ENCODE measurements at places on chromosomes 4 and X.

- DNase-seq = no peak
These were observed 729 bp downstream of the GSX2 start for GRCh38 chr4:54100595-54101189.

DNA sequence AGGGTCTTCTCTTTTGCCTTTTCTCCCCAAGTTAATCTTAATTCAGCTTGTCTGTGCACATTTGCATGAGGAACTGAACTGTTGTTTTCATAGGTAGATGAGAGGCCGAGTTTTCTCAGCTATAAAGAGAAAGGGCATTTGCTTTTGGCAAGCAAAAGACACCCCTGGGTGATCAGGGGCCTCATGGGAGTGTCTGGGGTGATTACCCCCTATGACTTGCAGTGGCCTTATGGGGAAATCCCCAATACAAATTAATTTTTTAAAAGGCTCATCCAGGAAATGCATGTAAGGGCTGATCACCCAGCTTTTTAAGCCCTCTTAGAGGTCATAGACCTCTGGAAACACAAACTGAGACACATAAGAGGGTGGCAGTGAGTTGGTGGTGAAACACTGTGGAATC is 56.4 kb upstream of the HMX1 start:
- DNase-seq = no peak

GRCh38 chr4:184439856-184440594 is 34.3 kb downstream of the IRF2 start:
- peak; percentile 55 for DNase-seq

- DNase-seq = no peak
These were observed 169.9 kb downstream of the SLIT2 start for GRCh38 chr4:20421603-20421985.

DNA sequence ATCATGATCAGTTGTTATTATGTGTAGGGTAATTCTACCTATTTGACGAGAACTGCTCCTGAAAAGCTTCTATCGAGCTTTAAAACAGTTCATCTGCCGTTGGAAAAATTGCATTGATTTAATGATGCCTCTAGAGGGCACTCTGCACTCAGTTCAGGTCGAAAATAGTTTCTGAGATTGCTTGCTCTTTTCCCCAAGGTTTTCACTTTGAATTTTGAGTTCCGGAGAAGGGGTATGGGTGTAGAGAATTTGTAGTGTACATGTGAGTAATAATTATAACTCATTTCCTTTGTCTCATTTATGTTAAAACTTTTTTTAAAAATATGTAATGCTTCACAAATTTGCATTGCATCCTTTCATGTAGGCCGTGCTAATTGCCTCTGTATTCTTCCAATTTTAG is 28.4 kb upstream of the TNIP3 start:
- DNase-seq = no peak

- DNase-seq = no peak
These were observed 14.3 kb downstream of the ALPK1 start for GRCh38 chr4:112311516-112311915.

DNA sequence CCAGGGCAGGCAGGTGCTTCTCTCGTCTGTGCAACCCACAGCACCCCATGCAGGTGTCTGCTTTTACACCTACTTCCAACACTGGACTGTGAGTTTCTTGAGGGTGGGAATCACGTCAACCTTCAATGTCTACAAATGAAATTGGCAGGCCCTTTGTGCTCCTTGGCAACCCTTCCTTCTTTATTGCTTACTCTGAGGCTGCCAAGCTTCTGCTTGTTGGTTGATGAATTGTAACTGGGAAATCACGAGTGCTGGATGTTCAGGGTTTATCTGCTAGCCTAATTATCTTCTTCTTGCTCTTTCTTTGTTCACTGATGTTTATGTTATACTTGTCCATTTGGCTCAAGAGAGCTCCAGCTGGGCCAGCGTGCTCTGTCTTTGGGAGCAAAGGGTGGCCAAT is 2.5 kb upstream of the DGAT2L6 start:
- no peak for DNase-seq

DNA sequence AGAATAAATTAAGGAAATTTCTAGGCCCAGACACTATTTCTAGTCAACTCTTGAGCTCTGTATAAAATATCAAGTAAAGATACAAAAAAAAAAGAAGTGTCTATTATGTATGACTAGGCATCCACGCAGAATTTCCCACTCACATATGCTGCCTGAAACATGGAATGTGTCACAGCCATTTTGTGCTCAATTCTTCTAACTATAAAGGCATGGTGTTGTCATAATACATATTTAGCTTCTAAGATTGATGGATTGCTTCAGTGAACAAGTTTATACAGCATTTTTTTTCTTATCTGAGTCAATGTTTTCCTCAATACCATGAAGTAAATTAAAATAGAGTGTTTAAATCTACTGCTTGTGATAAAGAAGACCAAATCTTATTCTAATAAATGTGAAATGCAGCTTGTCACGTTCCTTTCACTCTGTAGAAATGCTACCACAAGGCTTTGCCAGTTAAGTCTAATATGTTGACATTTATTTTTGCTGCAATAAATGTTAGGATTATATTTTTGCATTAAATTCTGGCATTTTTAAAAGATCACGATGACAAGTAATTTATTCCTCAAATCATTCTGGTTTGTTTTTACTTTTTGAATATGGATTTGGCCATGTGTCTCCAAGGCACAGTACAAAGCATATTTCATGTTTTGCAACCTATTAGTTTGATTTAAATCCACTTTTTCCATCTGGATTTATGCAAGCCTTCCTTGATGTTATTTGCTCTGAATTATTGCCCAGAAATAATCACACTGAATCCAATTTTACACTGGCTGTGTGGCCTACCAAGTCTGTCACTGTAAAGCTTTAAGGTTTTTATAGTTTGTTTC is 1829.0 kb upstream of the PCDH7 start:
- DNase-seq = no peak

DNA sequence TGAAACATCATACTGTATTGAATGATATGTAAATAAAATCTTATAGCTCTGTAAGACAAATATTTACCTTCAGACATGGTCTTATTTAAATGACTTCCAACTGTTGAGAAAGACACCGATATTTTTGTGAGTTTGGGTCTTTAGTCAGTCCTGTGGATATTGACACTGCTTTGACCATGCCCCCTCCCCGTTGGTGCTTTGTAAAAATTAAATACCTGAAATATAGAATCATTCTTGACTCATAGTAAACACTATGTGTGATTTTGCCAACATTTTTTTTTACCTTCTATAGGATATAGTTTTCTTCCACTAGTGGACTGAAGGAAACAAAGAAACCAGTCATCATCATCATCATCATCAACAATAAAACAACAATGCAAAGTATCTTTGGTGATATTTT is 114.3 kb upstream of the HS3ST1 start:
- no peak for DNase-seq

- DNase-seq = no peak
These were observed 14.1 kb upstream of the SYTL4 start for GRCh38 chrX:100745806-100746537.

DNA sequence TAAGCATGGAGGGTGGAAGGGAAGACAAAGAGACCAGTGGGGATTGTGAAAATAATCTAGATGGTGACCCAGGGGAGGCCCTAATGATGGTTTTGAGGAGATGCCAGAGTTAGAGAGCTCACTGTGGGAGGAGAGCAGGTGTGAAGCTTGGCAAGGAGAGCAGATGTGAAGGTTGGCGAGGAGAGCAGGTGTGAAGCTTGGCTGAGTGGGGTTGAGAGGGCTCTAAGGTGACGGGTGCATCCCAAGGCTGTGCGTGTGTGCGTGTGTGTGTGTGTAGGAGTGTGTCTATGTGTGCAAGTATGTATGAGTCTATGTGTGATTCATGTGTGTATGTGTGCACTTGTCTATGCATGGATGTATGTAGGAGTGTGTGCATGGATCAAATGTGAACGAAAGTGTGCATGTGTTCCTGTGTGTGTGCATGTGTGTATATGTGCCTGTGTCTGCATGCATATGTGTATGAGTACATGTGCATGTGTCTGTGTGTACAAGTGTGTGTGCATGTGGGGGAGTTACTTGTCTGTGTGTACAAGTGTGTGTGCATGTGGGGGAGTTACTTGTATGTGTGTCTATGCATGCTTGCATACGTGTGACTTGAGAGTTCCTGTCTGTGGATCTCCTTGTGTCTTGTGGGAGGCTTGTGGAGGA is 72.0 kb downstream of the EVC start:
- no peak for DNase-seq

DNA sequence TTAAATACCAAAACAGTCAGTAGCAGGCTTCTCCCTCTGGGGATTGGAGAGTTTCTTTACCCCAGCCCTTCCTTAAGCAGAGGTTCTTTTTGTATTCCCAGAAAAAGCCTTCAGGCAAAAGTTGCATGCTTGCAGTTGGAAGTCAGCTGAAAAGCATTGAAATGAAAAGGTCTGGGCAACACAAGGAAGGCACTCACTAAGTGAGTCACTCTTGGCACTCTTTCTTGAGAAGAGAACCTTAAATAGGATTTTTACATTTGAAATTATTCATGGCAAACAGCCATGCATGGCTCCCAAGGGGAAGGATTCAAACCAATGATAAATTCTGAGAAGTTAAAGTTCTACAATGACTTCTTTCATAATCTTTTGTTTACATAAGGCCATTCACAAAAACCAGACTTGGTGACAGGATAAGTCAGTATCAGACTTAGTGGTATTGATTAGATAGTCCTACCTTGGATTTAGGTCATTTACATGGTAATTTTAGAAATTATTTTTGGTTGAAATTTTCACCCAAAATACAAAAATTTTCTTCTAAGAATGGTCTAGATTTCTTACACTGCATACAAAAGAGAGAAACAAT is 2068.9 kb downstream of the PCDH7 start:
- peak; percentile 69 for DNase-seq

GRCh38 chr4:158374318-158374717 is 147.4 kb upstream of the RXFP1 start:
- DNase-seq = no peak

DNA sequence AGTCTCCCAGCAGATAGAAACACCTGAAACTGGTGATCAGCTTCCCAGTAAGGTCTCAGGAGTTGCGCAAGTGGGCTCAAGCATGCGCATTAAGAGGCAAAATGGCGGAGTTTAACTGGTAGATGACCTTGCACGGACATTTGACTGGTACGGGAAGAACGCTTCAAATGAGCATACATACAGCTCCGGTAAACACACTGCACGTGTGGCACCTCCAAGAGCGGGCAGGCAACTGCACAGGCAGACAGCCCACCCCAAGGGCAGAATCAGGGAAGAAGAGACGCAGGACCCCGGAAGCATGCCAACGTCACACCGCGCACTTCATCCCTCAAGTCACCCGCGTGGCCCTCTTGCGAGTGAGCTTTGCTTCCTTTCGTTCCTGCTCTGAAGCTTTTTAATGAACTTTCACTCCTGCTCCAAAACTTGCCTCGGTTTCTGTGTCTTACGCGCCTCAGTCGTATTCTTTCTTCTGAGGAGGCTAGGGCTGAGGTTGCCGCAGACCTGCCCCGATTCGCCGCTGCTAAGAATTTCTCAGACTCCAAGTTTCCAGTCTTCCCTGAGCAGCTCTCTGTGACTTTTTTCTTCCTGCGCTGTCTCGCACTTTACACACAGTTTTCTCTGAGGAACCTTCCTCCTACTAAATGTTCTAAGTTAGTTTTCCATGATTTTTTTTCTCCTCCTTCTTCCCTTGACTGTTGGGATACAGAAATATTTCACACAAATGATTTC is 180.7 kb upstream of the ZFP42 start:
- DNase-seq = no peak

GRCh38 chr4:223913-224497 is 81.3 kb downstream of the ZNF732 start:
- no peak for DNase-seq

- peak; percentile 72 for DNase-seq
These were observed 36.9 kb downstream of the PDLIM5 start for GRCh38 chr4:94488670-94489069.

DNA sequence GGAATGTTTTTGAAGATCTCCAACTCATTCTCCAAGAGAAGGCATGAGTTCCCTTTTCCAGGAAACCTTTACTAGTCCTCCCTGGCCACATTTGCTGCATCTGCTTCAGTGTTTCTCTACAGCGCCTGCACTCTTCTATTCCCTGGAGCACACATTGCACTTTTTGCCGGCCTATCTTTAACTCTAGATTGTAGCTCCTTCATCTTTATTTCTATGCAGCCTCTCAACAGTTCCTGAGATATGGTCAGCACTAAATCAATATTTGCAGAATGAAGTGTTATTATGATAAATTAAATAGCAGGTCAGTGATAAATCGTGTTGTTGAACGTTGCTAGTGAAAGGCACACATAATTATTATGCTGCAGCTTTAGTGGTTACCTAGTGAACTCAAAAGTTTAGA is 88.3 kb downstream of the VCX3A start:
- DNase-seq = no peak

DNA sequence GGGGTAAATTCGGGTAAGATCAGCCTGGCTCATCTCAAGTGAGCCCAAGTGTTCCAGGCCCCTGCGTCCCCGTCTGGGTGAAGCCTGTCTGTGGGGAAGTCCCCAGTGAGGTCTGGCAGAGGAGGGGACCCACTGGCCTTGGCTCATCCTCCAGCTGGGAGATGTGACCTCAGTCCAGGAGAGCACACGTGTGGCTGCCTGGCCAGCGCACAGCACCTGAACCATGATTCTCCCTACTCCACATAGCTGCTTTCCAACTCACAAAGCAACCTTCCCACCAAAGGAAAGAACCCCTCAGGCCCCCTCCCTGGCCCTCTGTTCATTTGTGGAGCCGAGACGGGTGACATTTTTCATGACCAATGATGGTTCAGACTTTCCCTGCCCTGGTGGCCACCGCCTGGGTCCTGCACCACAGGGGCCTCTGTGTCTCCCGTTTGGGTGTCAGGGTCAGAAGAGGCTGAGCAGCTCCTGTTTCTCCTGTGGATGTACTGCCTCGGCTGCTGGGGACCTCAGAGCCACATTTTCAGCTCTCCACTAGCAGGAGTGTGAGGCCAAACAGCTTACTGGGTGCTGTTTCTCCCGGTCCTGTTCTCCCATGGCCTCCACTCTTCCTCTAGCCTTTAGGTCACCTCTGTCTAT is 111.4 kb downstream of the CPZ start:
- peak; percentile 49 for DNase-seq

GRCh38 chr4:2303121-2303685 is 41.3 kb upstream of the MXD4 start:
- DNase-seq = no peak

DNA sequence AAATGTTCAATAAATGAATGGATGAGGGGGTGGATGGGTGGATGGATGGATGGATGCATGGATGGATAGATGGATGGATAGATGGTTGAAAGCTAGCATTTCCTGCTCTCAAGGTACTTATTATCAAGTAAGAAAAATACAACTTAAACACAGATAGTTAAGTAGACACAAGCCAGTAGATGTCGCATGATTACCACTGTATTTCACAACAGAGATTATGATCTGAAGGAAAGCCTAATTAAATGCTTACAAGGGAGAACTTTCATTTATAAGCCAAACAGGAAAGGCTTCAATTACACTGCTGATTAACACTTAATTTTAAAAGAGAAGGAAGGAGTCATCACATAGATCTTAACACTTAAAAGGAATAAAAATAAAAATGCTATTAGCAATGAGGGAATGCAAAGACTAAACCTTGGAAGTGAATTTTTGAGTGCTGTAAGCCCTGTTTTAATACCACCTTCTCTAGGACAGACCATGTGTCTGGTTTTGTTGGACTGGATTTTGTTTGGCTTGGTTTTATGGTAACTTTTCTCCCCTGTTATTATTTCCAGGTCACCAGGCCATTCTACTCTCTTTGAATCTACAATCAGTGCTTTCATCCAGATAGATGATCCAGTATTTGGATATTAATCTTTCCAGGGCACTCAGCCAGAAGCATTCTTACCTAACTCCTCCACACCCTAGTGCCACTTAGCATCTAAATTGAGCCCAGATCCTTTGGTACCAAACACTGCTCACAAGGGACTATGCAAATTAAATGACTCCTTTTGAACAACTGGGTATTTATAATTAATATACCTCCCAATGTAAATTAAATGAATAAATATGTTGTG is 75.5 kb upstream of the SLC39A8 start:
- DNase-seq = no peak

- DNase-seq = no peak
These were observed 59.3 kb upstream of the PPP1R2C start for GRCh38 chrX:42837101-42837726.
